ENCODE measurements at places on chromosomes 3 and 15.

DNA sequence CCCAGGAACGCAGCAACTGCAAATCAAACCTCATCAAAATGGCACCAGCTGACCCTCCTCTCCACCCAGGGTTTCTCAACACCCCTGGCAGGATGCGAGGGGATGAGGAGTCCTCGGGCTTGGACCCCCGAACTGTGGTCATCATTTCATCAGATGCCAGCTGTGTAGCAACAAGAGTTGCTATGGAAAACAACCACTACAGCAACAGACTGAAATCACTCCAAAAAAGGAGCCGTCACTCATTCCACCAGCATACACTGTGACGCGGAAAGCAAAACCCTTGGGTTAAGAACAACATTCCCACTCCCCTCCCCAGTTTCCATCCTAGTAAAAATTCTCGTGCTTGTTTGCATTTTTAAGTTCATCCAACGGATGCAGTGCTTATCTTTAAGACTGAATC lies 40.1 kb downstream of the VGLL4 start:
- DNase-seq, result peak; percentile 89
- H3K4me1 ChIP-seq, result peaks cover 65% of the 10 kb centered on the region
- H3K36me3 ChIP-seq, result no peaks in the 10 kb centered on the region
- H3K4me3 ChIP-seq, result no peak overlapping the region

- peak; percentile 91 for DNase-seq
- H3K27ac ChIP-seq, result peak overlapping the region; percentile 85
- peaks cover 9% of the 10 kb centered on the region for H3K27me3 ChIP-seq
- no peaks in the 10 kb centered on the region for H3K36me3 ChIP-seq
- peak overlapping the region; percentile 83 for H3K4me3 ChIP-seq
- peaks cover 34% of the 10 kb centered on the region for H3K4me1 ChIP-seq
These were observed 1.9 kb upstream of the NLGN1 start for GRCh38 chr3:173395412-173396181.

DNA sequence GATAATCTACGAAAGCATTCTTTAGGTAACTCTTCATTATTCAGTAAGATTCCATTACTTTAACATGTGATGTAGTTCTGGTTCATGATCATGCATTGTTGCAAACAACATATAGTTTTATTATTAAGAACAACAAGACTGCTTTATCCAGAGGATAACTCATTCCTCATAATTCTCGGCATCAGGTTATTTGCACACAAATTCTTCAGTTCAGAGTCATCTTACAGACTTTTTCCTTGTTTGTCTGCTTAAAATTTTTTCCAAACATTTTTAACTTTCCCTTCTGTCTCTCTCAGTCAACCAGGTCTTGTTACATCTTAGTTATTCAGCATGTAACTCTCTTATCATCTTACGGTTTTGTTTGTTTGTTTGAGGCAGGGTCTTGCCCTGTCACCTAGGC lies 60.1 kb downstream of the VGLL3 start:
- no peaks in the 10 kb centered on the region for H3K36me3 ChIP-seq
- H3K27me3 ChIP-seq, result no peaks in the 10 kb centered on the region
- no peak for DNase-seq
- no peak overlapping the region for H3K27ac ChIP-seq

- H3K4me3 ChIP-seq, result no peak overlapping the region
- DNase-seq, result no peak
- H3K27ac ChIP-seq, result no peak overlapping the region
- no peaks in the 10 kb centered on the region for H3K36me3 ChIP-seq
These were observed 273.6 kb downstream of the MECOM start for GRCh38 chr3:169389925-169390253.

- no peaks in the 10 kb centered on the region for H3K27me3 ChIP-seq
- no peak overlapping the region for H3K27ac ChIP-seq
- H3K4me1 ChIP-seq, result no peaks in the 10 kb centered on the region
- no peak for DNase-seq
- H3K4me3 ChIP-seq, result no peak overlapping the region
- no peaks in the 10 kb centered on the region for H3K36me3 ChIP-seq
These were observed 107.9 kb upstream of the FAM174B start for GRCh38 chr15:92763459-92763858.

DNA sequence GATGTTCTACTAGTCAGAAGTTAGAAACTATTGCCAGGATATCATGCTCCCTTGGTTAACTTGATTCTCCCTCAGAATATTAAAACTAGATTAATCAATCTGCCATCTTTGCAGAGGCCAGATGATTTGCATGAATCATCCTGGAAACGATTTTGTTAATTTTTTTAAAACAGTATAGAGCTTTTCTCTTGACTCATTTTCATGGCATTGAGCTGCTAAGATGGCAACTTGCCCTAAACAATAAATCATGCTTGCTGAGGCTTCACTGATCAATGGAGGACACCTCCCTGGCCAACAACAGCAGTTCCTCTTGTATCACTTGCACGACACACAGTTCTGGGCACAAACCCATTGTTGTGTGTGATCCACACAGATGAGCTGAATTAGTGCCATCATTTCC lies 109.1 kb downstream of the COL6A6 start:
- no peak overlapping the region for H3K4me3 ChIP-seq
- no peaks in the 10 kb centered on the region for H3K27me3 ChIP-seq
- no peak for DNase-seq
- peaks cover 12% of the 10 kb centered on the region for H3K4me1 ChIP-seq
- H3K27ac ChIP-seq, result no peak overlapping the region

DNA sequence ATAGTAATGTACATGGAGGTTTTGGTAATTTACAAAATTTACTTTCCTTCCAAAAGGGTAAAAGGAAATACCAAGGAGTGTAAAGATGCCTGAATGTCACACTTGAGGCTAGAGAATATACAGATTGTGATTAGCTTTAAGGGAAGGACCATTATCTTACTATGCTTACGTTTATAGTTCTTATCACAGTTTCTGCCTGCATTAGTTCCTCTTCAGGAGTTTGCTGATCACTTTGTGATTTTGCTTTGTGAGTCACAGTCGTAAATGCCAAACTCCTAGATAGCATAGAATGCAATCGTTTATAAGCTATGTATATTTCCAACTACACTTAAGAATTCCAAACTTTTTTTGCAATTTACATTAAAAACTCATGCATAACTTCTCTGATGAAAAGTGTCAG lies 1034.6 kb downstream of the DIPK2A start:
- H3K4me1 ChIP-seq, result no peaks in the 10 kb centered on the region
- no peak overlapping the region for H3K27ac ChIP-seq
- no peaks in the 10 kb centered on the region for H3K36me3 ChIP-seq
- no peaks in the 10 kb centered on the region for H3K27me3 ChIP-seq

DNA sequence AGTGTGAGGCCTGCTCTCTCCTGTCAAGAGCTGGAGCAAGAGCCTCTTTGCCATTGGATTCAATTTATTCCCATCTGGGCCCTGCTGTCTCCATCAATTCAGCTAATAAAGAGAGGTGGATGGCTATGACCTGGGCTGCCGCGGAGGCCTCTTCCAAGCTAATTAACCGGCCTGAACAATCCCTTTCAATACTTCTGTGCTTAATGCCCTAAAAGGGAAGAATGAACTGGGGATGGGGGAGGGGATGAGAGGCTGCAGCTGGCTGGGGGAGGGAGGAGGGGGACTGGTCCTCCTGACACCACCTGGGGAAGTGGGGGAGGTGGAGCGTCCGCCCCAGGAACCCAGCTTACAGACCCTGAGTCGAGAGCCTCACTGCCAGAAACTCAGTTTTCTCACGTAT lies 33.4 kb upstream of the PRR23E start:
- no peak overlapping the region for H3K27ac ChIP-seq
- H3K4me3 ChIP-seq, result no peak overlapping the region
- peaks cover 28% of the 10 kb centered on the region for H3K27me3 ChIP-seq
- no peaks in the 10 kb centered on the region for H3K4me1 ChIP-seq

DNA sequence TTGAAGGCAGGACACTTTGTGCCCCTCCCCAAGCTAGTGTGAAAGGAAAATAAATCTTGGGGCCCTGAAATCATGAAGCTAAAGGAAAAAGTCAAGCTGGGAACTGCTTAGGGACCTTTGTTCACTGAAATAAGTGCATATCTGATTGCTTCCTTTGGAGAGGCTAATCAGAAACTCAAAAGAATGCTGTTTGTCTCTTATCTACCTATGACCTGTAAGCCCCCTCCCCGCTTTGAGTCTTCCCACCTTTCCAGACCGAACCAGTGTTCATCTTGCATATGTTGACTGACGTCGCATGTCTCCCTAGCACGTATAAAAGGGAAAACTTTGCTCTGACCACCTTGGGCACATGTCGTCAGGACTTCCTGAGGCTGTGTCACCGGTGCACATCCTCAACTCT lies 53.1 kb downstream of the SLC30A4 start:
- H3K4me3 ChIP-seq, result no peak overlapping the region
- DNase-seq, result no peak
- H3K27me3 ChIP-seq, result peaks cover 6% of the 10 kb centered on the region
- no peaks in the 10 kb centered on the region for H3K4me1 ChIP-seq

GRCh38 chr3:25033407-25034029 lies 394.5 kb upstream of the RARB start:
- H3K36me3 ChIP-seq, result no peaks in the 10 kb centered on the region
- no peak overlapping the region for H3K27ac ChIP-seq
- H3K4me3 ChIP-seq, result no peak overlapping the region
- no peaks in the 10 kb centered on the region for H3K27me3 ChIP-seq
- peaks cover 9% of the 10 kb centered on the region for H3K4me1 ChIP-seq

GRCh38 chr3:132317229-132317948 lies at the start of gene ACP3:
TSS of gene ACP3 (plus strand) at chr3:132317407. CDS start at chr3:132317457, 50 bp downstream.
- peaks cover 38% of the 10 kb centered on the region for H3K4me1 ChIP-seq
- H3K36me3 ChIP-seq, result no peaks in the 10 kb centered on the region
- no peaks in the 10 kb centered on the region for H3K27me3 ChIP-seq

All from suprapubic skin (tissue), 4 donors.